ENCODE measurements at places on chromosomes 3 and 15.
A peak's percentile ranks its signal among the peaks of the same experiment; 100 is the strongest.

DNA sequence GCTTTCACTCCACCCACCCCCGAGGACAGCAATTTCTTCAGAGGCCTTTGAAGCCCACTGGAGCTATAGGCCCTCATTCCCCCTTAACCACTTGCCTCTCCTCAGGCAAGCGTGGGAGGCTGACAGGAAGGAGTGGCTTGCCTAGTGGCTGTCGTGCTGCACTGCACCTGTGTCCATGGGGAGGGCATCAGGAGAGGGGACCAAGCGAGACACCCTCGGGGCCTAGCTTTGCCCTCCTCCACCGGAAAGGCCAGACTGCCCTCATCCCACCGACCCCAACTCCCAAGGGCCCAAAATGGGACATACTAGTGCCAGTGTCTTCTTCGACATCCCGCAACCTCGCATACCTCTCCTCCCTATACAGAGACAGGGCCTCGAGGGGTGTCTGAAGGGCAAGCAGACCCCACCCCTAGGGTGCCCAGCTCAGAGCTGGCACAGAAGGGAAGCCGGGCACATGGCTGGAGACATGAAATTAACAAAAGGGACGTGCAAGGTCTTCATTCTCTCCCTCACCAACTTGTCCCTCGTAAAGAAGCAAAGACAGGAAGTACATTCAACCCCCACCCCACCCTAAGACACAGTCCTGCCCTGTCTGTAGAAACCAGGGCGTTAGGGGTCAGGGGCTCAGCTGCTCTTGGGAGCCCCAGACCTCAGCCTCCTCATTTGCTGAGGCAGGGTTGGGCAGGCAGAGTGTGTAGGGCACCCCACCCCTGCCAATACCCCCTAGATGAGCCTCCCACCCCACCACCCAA lies 24.3 kb downstream of the VIPR1 start:
- DNase-seq = no peak

GRCh38 chr3:42891042-42891441 lies 14.9 kb upstream of the ZNF662 start:
- DNase-seq = no peak

- peak; percentile 35 for DNase-seq
These were observed at the start of gene ADPRH for GRCh38 chr3:119579366-119580066. Gene ADPRH, plus strand, starts transcription at chr3:119579492. Its CDS starts 2,678 bp downstream, at chr3:119582170.

DNA sequence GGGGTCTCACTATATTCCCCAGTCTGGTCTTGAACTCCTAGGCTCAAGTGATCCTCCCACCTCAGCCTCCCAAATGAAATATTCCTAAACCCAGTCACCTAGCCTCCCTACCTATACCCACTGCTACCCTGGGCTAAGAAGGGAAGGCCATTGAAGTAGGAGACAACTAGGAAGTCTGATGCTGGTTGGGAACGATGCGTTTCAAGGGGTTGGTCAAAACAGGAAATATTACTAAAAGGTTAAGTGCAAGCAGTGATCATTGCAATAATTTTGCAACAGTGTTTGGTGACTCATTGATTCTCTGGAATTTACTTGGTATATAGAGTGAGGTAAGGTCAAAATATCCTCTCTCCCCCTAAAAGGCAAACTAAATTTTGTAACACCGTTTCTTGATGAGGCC lies 4.6 kb upstream of the UQCRC1 start:
- peak; percentile 53 for DNase-seq

GRCh38 chr3:46947981-46948791 lies 28.4 kb downstream of the CCDC12 start:
- no peak for DNase-seq

DNA sequence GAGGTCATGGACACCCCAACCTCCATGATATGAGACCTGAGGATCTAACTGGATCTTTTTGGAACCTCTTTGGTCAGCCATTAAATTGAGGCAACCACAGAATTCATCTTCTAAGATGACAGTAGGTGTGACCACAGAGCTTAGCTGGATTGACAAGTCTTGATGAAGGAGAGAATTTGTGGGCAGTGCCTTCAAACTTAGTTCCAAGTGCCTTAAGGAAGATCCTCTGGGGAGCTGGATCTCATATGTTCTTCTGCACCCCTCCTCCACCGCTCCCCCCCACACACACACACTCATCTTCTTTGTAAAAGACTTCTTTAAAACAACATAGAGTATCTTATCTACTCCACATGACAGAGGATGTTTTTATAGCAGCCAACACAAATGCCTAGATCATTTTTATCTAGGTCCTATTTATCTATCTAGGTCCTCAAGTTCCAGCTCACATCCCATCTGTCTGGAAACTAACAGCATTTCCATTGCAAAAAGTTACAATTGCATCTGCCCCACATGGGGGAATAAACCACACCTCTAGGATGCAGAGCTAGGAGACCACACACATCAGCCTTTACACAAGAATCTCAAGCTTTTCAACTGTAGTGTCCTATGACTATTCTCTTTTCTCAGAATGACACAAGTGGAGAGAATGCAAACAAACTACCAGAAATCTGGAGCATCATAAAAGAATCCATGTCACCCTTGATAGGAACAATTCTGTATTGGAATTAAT lies 37.4 kb downstream of the WWTR1 start:
- DNase-seq = peak; percentile 68

- no peak for DNase-seq
These were observed 336.1 kb downstream of the FOXP1 start for GRCh38 chr3:71247221-71247957.

GRCh38 chr3:123779655-123780231 lies 104.4 kb downstream of the MYLK start:
- no peak for DNase-seq

- no peak for DNase-seq
These were observed 3.2 kb upstream of the BLOC1S6 start for GRCh38 chr15:45583731-45584639.

DNA sequence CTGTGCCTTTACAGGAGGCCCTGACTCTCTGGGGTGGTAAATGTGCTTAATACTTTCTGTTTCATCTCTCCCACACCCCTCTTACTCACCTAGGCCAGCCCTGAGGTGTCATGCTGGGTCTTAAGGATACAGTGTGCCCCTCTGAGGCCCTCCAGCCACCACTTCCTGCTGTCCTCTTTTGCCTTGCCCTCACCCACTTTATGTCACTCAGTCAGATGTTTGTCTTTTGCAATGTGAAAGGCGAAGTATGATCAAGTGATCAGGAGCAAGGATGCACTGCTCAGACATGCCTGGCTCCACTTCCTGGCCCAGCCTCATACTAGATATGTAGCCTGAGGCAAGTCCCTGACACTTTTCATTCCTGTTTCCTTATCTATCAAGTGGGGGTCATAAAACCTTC lies 339.0 kb upstream of the NR2E3 start:
- no peak for DNase-seq

- no peak for DNase-seq
These were observed 17.4 kb upstream of the RTP2 start for GRCh38 chr3:187719628-187720336.

GRCh38 chr3:72044231-72044855 lies 259.4 kb upstream of the PROK2 start:
- peak; percentile 54 for DNase-seq

DNA sequence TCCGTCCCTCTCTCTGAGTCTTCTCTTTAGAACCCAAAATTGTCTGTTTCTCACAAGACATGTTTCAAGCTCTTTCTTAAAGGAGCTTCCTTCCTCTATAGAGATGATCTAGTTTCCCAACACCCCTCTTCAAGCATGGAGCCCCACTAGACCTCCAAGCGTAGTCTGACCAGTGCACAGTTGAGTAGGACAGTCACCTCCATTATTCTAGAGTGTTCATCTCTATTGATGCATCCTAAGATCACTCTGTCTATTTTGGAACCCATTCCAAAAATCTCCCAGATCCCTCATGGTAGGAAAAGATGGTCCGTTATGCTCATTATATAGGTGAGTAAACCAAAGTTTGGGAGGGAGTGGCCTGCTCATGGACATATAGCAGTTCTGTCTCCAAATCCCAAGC lies 4.1 kb upstream of the CAV3 start:
- DNase-seq = no peak

- no peak for DNase-seq
These were observed 18.4 kb downstream of the ELP6 start for GRCh38 chr3:47495111-47495510.

DNA sequence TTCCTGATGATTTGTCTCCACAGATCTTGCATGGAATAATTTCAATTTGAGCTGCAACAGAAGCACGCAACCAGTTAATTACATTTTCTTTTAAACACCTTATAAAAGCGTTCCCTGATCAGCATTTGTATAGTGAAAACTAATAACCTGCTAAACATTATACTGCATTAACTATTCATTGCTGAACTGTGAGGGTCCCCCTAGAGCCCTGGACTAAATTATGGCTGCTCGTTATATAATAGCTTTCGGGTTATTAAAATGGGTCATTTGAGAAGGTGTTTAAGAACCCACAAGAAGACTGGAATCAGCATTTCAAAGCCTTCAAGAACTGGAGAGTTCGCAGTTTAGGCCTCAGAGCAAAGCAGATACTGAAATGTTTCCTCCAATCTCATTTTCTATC lies 52.9 kb upstream of the ICE2 start:
- DNase-seq = no peak

DNA sequence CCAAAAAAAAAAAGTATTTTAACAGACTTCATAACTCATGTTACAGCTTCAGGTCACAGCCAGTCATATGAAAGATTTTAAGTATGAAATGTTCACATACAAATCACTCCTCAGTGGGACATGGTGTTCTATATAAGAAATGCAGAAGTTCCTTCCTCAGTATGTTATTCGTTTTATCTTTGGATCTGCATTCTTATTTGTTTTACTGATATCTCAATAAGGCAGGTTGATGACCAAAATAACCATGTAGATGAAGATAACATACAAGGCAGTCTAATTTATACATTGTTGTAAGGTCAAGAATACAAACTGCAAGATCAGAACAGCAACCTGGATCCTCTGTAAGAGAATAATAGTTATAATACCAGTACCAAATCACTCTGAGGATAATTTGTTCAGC lies 75.6 kb downstream of the CHAC1 start:
- no peak for DNase-seq

GRCh38 chr3:167728632-167729323 lies 5.9 kb downstream of the PDCD10 start:
- DNase-seq = no peak

- no peak for DNase-seq
These were observed 594.2 kb downstream of the ZBBX start for GRCh38 chr3:166785876-166786275.

GRCh38 chr15:81481346-81481745 lies 107.3 kb upstream of the TMC3 start:
- no peak for DNase-seq

- no peak for DNase-seq
These were observed 634 bp downstream of the MINDY2 start for GRCh38 chr15:58771621-58772250.

- DNase-seq = peak; percentile 82
These were observed 23.5 kb upstream of the RAP2B start for GRCh38 chr3:153138276-153139210.

- no peak for DNase-seq
These were observed 33.1 kb downstream of the CP start for GRCh38 chr3:149188494-149188893.

DNA sequence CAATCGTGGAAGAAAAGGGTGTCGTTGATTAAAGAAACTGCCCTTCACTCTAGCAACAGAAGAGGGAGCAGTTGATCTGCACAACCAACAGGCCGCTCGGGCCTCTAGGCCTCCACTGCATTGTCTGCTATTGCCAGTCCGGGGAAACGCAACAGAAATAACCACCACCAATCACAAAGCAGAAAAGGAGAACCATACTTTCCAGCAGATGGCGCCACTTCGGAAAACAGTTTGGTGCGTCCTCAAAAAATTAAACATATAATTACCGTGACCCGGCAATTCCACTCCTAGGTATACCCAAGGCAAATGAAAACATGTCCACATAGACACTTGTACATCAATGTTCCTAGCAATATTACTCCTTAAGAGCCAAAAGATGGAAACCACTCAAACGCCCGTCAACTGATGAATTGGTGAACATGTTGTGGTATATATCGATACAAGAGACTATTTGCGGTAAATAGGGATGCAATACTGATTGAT lies 154.1 kb downstream of the TJP1 start:
- DNase-seq = peak; percentile 71

GRCh38 chr3:159170436-159171003 lies 368.7 kb downstream of the MFSD1 start:
- peak; percentile 38 for DNase-seq

- DNase-seq = no peak
These were observed 117.7 kb downstream of the GOLIM4 start for GRCh38 chr3:167978071-167978470.

DNA sequence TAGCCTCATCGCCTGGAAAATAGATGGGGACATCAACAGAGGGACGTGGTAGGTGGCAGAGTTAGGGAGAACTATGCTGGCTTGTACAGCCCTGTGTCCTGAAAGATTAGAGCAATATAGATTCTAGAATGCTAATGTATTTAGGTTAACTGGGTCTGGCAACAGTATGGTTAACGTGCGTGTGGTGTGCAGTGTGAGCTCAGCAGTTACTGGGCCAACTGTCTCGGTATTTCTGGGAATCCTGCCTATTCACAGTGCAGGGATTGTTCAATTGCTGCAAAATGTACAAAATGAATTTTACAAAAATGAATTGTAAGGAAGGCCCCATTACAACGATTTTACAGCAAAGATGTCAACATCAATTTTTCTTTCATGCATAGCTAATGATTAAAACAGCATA lies 20.6 kb downstream of the MEIS2 start:
- DNase-seq = peak; percentile 66

- DNase-seq = peak; percentile 79
These were observed 691.7 kb upstream of the CBLB start for GRCh38 chr3:106560451-106560966.

DNA sequence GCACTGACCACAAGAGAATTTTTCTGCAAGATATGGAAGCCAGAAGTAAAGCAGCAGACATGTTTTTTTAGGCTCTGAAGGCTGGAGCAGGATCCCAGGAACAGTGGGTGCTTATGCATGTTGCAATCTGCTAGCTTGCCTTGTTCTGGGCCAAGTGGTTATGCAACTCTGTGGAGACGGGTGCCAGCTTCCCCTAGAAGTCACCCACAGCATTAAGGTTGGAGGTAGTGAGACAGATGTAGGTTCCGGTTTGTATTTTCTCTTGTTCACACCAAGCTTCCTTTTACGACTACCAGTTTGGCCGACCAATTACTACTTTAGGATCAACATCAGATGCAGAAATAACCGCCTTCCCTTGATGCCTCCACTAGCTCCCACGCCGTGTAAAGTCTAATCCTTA lies 11.1 kb downstream of the DPH3 start:
- no peak for DNase-seq

DNA sequence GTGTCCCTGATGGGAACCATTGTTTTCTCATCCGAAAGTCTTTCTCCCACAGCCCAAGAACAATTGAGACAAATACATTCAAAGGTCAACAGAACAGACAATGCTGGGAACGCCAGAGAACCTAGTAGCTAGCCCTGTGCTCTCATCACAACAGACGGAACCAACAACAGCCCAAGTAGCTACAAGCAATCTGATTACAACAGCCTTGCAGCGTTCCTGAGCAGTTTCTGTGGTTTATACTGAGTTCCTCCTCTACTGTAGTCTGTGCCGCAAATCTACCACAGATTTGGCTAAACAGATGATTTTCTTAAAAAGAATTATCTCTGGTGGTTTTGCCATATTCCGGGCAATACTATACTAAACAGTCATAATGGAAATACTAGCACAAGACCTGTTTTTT lies 435.6 kb downstream of the MECOM start:
- DNase-seq = no peak
